Muscle of arm (tissue), 14 donors: ENCODE measurements at places on chromosomes 2 and 18. TPM values are rescaled to one million over a fixed set of nuclear protein-coding genes. Genes with fewer than 3 reads are reported as not detected.

GRCh38 chr2:10343658-10344057 is 41.0 kb downstream of the HPCAL1 start:
- no peak for DNase-seq

GRCh38 chr2:27189989-27190388 is 21.9 kb upstream of the ATRAID start:
- DNase-seq, result no peak

DNA sequence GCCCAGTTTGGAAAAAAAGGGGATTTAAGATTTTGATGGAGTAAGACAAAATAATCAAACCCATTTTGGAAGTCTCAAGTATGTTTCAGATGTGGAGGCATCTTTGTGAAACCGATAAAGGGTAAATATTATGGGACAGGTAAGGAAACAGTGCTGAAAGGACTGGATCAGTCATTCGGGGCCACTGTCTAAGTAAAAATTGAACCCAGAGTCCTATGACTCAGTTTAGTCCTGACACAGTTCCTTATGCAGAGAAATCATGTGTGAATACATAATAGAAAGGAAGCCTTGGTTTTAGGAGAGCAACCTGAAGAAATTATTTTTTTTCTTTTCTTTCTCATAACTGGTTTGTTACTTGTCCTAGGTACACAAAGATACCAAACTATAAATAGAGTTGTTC is 15.4 kb upstream of the ZEB2 start:
- no peak for DNase-seq

DNA sequence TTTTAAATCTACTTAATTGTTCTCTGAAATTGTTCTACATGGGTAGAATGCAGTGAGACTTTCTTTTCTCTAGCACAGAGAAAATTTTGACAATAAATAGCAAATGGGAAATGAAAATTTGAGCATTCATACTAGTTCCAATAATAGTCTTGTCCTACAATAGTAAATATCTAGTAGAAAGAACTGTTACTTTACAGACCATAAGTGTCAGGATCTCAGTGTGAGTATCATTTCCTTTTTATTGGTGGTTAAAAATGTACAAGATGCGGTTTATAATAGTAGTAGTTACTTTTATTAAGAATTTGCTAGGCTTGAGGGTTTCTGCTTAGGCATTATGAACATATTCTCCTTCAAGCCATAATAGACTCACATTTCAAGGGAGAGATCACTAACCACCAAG is 43.2 kb downstream of the KCNE4 start:
- DNase-seq, result no peak

BCL11A gene
- 5.0 TPM for polyA plus RNA-seq

DNA sequence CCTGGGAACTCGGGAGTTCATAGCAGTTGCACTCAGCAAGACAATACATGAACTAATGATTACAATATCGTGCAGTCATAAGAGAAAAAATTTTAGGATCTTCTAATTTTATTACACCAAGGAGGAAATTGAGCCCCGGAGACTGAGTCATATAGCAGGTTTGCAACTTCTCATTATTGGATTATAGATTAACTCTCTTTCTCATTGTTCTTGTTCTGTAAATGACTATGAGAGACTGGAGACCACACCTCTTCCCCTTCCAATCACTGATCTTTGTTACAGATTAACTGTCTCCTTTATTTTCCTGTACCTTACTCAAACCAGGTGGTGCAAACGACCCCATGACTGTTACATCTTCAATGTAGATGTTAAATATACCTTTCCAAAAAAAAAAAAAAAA is 435.8 kb upstream of the DDX18 start:
- no peak for DNase-seq

- no peak for DNase-seq
Measured at GRCh38 chr2:66897181-66897580, 462.3 kb downstream of the MEIS1 start.

GRCh38 chr2:119463990-119464389 is 32.3 kb downstream of the TMEM37 start:
- no peak for DNase-seq

DNA sequence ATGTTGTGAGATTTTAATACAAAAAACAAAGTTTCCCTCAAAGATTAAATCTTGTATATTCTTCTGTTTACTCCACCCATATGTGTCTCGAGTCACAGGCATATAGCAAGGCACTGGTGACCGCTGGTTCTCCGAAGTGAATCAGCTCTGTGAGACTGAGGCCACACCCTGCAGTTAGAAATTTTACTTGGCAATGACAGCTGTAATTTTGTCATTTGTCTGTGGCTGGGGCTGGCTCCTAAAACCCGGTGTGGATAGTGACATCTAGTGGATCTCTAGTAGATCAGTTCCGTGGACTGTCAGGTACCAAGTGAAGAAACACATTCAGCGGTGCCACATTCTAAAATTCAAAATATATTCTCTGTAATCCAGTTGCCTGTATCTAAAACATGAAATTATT is 278.0 kb downstream of the NEDD4L start:
- peak; percentile 82 for DNase-seq

MORN2 gene
- 9.2 TPM for polyA plus RNA-seq

GRCh38 chr18:48975817-48976649 is 25.3 kb upstream of the SMAD7 start:
- no peak for DNase-seq

- DNase-seq, result no peak
Measured at GRCh38 chr2:28437149-28437835, 44.6 kb downstream of the FOSL2 start.

WNT10A gene
- polyA plus RNA-seq, result 0.08 TPM

RALB gene
- 70.7 TPM for polyA plus RNA-seq

PIKFYVE gene
- 19.2 TPM for polyA plus RNA-seq

GALNT5 gene
- 5.1 TPM for polyA plus RNA-seq

CREB1 gene
- 70.8 TPM for polyA plus RNA-seq

GRCh38 chr2:151840216-151841046 is 12.2 kb upstream of the ARL5A start:
- DNase-seq, result no peak

DNA sequence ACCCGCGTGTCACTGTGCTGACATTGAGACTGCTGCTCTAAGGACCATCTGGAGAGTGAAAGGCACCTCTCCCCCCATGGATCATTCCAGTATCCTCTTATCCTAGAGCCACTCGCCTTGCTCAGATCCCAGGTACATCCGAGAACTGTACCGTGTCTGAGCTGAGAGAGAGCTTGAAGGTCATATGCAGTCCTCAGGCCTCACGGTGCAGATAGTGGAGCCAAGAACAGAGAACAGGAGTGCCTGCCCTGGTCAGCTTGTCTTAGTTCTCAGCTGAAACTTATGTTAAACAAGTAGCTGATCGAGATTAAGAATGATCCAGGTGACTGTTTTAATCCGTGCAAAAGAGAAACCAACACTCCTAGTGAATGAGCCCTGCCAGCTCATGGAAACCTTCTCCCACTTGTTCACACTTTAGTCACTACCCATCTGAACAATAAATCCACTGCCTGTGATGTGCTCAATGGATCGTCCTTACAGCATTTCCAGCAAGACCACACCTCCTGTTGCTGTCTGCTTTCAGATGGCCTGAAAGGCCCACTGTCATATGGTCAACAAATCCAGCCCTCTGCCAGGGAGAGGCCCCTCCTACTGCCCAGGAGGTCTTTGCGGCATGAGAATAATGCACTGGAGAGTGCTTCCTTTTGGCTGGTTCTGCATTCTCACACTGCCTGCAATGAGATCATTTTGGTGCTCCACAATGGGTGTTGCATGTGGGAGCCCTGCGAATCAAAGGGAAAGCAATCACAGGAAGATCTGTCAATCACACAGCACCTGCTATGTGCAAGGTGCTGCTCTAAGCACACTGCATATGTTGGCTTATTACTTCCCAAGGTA is 43.7 kb upstream of the APCDD1 start:
- no peak for DNase-seq

NDC80 gene
- 17.5 TPM for polyA plus RNA-seq

GRCh38 chr2:50674876-50675275 is 357.1 kb downstream of the NRXN1 start:
- no peak for DNase-seq

CPLX4 gene
- not detected for polyA plus RNA-seq
